ENCODE measurements at places on chromosomes 1 and 21.

DNA sequence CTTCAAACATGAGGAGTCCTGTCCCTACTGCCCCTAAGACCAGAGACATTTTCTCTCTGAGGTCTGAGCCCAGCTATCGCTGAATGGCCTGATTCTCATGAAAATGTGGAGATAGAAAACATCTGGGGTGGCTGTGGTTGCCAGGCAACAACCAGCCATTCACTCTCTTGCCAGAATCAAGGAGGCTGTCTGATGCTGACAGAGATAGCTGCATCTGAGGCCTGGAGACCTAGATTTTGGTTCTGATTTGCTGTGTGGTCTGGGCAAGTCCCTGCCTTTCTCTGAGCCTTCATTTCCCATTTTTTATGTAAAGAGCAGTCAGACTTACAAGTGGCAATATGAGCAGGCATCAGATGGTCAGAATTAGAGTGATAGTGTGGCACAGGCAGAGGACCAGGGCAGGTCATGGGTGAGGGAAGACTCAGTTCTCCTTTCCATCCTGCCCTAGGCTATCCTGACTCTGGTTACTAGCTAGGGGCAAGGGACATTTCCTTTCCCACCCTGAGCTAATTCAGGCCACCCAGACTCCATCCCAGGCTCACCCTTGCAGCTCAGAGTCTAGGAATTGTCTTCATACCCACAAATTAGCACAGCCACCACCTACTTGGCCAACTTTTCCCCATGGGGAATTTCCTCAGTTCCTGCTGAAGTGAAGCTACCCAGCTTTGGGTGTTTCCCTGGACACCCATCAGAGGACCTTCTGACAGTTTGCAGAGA lies 20.0 kb upstream of the RNF19B start:
- no peak for DNase-seq

GRCh38 chr21:15682186-15682895 lies 47.4 kb upstream of the USP25 start:
- no peak for DNase-seq

DNA sequence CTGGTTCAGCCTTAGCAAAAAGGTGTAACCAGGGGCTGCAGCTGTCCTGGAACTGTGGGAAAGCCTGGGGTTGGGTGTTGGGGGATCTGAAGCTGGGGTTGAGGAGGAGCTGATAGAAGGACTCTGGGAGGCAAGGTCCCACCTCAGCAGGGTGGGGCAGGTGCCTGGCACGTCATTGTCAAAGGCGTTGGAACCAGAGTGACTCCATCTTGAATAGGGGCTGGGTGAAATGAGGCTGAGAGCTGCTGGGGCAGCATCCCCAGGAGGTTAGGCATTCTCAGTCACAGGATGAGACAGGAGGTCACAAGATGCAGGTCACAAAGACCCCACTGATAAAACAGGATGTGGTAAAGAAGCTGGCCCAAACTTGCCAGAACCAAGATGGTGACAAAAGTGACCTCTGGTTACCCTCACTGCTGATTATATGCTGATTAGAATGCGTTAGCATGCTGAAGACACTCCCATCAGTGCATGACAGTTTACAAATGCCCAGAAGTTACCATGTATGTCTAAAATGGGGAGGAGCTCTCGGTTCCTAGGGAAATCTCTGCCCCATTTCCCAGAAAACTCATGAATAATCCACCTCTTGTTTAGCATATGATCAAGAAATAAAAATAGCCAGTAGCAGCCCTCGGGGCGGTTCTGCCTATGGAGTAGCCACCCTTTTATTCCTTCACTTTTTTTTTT lies 85.4 kb downstream of the IER5 start:
- DNase-seq: no peak

- DNase-seq: no peak
These were observed 17.0 kb downstream of the ITGB2 start for GRCh38 chr21:44903689-44904088.

DNA sequence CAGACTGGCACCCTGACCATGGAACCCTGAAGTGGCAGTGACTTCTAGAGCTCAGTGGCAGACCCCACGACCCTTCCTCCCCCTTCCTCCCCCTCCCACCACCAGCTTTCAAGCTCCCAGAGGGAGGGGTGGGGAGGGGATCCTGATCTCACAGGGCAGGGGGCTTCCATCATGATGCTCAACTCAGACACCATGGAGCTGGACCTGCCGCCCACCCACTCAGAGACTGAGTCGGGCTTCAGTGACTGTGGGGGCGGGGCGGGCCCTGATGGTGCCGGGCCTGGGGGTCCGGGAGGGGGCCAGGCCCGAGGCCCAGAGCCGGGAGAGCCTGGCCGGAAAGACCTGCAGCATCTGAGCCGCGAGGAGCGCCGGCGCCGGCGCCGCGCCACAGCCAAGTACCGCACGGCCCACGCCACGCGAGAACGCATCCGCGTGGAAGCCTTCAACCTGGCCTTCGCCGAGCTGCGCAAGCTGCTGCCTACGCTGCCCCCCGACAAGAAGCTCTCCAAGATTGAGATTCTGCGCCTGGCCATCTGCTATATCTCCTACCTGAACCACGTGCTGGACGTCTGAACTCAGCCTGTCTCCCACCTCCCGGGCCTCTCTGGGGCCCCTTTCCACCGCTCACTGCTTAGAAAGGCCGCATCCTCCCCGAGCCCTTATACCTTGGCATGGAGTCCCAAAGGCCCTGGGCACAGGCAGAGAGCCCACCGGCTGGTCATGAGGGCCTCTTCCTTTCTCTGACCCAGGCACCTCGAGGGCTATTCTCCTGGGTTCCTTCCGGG lies 3.9 kb downstream of the NHLH1 start:
- DNase-seq: no peak

- DNase-seq: no peak
These were observed 161.6 kb downstream of the CHRM3 start for GRCh38 chr1:239547987-239548386.

- no peak for DNase-seq
These were observed 71.8 kb upstream of the SPATA6 start for GRCh38 chr1:48543854-48544253.

DNA sequence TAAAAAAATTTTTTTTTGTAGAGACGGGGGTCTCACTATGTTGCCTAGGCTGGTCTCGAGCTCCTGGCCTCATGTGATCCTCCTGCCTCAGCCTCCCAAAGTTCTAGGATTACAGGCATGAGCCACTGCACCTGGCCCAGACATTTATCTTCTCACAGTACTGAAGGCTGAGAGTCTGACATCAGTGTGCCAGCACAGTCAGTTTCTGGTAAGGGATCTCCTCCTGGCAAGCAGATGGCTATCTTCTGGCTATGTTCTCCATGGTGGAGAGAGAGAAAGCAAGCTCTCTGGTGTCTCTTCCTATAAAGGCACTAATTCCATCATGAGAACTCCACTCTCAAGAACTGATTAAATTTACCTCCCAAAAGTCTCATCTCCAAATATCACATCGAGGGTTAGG lies 57.8 kb upstream of the C1orf185 start:
- DNase-seq: no peak

GRCh38 chr1:21770201-21770600 lies 12.7 kb downstream of the USP48 start:
- no peak for DNase-seq

- DNase-seq: no peak
These were observed 5.5 kb upstream of the ACTRT2 start for GRCh38 chr1:3015744-3016143.

- no peak for DNase-seq
These were observed 297.2 kb downstream of the TGFB2 start for GRCh38 chr1:218642033-218642948.

DNA sequence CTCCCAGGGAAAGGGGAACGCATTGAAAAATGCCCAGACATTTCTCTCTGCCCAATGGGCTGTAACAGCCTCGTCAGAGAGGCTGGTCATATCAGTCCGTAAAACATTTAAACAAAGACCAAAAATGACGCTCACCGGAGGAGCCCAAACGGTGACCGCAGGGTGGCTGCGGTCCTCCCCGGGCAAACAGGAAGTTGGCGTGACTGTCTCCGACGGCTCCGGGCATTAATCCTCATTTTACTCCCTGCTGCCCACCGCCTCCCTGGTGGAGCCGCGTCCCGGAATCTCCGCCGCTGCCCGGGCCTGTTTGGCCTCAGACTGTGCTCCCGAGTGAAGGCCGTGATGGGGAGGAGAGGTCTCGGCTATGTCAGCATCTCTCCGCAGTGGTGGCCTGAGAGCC lies 9.9 kb downstream of the PRDM16 start:
- no peak for DNase-seq

DNA sequence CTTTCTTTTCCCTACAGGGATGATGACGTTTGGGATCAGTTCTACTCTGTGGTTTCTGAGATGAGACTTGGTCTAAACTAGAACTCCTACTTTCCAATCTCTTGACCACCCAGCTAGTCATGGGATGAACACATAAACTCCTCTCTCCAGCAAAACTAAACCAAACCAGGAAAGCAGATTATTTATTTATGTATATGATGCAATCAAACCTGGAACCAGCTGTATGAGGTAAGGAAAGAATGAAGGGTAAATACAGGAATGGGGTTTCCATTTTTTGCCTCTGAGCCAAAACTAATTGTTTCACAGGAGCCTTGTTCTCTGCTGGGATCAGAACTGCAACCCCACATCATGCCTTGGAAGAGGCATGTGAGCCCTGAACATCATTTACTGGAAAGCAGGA lies 3.3 kb upstream of the AGT start:
- no peak for DNase-seq

DNA sequence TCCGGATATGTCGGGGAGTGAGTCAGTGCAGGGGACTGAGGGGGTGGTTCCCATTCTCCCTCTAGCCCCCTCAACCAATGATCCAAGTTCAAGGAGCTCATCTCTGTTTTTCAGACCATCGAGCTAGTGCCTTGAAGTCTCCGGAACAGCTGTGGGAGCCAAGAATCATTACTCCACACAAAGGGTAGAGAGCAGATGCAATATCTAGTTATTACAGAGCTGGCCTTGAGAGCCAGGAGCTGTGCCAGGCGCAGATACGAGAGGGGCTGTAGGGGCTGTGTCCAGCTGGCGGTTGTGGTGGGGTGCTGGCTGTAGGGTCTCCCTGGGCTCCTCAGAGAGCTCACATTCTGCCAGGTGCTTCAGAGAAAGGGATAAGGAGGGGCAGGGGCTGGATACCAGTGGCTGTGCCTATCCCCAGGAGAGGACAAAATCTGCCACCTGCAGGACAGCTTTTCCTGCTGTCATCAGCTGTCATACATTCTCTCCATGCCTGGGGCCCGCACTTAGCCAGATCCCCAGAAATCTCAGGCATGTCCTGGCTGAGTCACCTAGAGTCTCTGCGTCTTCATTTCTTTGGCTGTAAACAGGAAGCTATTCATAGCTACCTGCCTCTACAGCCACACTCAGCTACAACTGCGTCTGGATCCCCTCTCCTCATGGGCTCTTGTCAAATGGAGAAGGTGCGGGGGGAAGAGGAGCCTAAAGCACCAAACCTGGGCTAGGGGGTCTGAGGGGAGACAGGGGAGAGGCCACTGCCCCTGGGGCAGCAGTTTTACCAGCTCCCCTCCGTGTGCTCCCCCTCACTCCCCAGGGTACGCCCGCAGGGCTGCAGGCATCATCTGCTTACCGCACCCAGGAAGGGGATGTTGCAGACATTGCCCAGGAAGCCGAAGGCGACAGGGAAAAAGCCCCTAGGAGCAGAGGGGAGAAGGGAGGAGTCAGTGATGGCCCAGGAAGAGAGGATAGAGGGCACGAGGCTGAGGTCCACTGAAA lies 2.4 kb upstream of the KISS1 start:
- DNase-seq: no peak

DNA sequence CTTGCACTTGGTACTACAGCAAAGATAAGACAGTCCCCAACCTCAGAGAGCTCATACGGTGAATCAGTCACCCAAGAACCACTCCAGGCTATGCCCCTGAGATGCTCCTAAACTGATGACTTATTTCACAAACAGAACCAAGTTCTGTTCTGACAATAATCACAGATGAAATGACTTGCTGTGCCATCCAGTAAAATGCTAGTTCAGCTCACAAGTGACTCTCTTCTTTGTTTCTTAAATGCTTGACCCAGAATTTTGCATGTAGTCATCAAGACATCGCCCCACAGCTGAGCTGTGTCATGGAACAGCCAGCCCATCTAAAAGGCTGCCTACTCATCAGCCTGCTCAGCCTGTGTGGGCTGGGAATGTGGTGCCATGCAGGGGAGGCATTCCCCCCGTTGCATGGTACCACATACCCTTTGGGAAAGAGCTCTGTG lies 6.1 kb upstream of the SLC19A2 start:
- no peak for DNase-seq

DNA sequence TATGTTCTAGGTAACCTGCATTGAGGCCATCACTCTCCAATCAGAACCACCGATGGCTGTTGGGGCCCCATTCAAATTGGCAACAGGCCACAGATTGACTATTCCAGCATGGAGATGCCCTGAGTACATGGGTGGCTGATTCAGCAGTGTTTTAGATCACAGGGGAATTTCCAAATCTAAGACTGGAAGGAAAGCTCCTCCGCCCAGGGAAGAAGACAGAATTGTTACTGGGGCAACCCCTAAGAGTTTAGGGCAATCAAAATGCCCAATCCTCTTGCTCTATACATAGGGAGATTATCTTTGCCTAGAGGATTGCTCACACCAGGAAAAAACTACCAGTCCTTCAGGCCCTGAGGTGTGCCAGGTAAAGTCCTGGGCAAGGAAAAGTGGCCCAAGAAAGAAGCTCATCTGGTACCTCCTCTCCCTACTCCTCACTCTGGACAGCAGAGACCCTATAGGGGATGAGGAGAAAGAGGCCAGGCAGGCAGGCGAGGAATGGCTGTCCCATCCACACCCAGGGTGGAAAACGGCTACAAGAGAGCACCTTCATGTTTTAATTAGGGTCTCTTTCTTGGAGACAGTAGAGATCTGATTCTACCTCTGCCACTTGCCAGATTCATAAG lies 5.8 kb downstream of the S100A8 start:
- DNase-seq: no peak
